ENCODE measurements at places on chromosomes 7 and 10.
A peak's percentile ranks its signal among the peaks of the same experiment; 100 is the strongest.

GRCh38 chr10:4639960-4640359 is 186.0 kb upstream of the AKR1E2 start:
- no peak for DNase-seq

GRCh38 chr7:21938463-21938862 is 7.2 kb downstream of the CDCA7L start:
- DNase-seq: no peak

GRCh38 chr7:130297628-130298543 is 4.9 kb downstream of the CPA4 start:
- no peak for DNase-seq

DNA sequence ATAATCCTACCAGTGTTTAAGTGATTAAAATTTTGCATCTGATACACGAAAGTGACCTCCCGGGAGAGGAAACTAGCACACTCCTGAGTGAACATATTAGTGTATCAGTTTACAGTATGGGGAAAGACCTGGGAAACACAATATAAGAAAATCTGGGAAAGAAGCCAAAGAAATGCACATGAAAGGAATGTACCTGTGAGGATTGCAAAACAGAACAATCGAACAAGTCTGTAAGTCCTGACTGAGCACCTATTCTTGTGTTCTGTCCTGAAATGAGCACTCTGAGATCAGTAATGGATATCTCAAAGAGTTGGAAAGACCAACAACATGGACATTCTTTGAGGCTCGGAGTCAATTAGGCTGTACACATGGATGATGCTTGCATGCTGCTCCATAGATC is 554.7 kb downstream of the SORCS3 start:
- DNase-seq: no peak

GRCh38 chr10:96987842-96988175 is 155.7 kb downstream of the LCOR start:
- no peak for DNase-seq

DNA sequence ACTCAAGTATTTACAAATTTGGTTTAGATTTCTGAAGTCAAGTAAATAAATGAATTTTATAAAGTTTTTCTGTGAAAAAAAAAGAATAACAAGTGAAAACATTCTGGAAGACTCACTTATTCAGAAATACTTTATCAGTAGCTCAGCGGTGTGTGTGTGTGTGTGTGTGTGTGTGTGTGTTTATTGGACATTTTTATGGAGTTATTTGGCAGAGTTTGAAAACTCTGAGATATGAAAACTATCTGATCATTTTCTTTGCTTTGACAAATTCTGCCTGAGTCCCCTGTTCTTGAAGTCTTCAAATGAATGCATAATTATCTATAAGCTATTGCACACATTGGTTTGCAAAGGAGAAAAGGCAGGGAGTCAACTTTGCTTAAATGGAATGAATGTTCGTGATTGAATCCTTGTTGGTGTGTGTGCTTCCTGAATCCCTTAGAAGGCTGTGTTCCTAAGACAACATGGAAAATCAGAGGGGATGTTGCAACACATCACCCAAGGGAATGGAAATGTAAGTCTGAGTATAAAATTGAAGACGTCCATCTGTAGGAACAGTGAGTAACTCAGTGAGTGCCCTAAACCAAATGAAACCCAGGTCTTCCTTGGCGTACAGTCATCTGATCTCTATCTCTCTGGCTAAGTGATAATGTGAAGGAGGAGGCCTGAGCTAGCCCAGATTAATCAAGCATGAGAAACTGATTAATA is 160.9 kb downstream of the REEP3 start:
- no peak for DNase-seq

GRCh38 chr7:134690016-134690415 is 43.4 kb downstream of the BPGM start:
- peak; percentile 48 for DNase-seq

GRCh38 chr10:77862595-77862994 is 64.0 kb downstream of the DLG5 start:
- DNase-seq: no peak

DNA sequence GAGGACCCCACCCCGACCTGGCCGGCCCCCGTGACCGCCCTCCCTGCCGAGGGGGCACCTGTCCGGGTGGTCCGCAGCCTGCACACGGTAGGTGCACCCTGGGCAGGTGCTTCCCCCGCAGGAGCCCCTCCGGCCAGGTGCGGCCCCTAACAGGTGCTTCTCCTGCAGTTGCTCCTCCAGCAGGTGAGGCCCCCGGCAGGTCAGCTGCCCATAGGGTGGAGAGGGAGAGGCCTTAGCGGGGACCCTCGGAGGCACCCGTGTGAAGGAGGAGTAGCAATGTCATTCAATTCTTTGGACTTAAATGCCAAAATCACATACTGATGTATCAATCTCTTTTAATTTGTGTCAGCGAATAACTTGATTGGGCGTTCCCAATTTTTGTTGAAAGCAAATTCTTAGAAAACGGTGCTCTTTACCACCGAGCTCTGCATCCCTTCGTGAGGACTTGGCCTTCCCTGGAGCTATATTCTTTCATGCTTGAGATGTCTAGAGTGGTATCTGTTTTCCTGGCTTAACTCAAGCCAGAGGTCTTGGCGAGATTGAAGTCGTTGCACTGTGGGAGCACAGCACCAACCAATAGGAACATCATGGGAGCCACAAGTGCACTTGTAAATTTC is 738 bp upstream of the NCAPG2 start:
- no peak for DNase-seq

DNA sequence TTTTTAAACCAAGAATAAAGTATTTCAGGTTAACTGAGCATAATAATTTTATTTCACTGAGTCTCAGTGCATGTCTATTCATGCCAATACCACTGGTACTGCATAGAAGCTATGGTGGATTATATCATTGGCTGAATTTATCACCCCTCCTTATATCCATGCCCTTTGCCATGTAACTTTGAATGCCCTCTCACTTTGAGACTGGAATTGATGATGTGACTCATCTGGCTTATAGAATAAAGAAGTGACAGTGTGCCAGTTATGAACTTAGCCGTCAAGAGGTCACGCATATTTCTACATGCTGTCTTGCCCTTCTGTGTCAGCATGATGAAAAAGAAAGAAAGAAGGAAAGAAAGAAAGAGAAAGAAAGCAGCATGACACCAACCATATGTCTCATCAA is 20.7 kb upstream of the ABLIM1 start:
- no peak for DNase-seq

DNA sequence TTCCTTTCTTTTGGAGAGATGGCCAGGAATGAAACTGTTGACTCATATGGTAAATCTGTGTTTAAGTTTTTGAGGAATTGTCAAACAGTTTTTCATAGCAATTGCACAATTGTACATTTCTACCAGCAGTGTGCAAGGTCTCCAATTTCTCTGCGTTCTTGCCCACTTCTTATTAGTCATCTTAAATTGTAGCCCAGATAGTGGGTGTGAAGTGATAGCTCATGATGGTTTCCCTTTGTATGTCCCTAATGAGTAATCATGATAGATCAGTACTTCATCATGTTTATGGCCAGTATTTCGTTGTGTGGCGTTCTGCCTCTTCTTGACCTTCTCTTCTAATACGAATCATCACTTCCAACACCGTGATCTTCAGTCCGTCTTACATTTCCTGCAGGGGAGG is 136.3 kb downstream of the DOCK1 start:
- no peak for DNase-seq

DNA sequence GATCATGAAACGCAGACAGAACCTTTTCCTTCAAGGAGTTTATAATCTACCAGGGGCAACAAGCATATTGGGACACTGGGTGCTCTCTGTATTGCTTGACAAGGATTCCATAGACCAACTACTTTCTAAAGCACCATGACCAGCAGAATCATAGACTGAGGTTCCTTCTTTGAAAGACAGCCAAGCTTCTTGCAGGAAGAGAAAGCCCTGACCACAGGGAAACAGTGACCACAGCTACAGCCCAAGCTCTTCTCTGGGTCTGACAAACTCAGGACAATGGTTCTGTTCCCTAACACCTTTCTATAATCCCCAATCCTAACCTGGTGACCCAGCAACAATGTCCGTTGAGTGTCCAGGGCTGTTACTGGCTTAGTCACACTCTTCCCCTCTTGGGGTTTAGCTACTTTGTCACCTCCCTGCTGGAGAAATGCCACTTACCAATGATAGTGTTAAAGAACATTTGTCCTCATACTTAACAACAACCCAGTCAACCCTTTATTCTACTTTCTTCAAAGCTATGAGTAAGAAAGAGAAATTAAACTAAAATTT is 155.7 kb downstream of the JAZF1 start:
- DNase-seq: no peak

DNA sequence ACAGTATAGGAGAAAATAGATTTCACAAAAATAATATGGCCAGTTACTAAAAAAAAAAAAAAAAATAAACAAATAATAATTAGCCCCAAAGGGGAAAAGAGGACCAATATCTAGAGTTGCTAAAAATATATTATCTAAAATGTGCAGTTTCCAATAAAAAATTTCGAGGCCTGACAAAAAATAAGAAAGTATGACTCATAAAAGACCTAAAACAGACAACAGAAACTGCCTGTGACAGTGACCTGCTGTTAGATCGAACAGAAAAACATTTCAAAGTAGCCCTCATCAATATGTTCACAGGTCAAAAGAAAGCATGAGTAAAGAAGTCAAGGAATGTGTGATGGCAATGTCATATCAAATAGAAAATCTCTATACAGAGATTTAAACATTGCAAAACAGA is 11.8 kb upstream of the TSPAN12 start:
- DNase-seq: no peak

DNA sequence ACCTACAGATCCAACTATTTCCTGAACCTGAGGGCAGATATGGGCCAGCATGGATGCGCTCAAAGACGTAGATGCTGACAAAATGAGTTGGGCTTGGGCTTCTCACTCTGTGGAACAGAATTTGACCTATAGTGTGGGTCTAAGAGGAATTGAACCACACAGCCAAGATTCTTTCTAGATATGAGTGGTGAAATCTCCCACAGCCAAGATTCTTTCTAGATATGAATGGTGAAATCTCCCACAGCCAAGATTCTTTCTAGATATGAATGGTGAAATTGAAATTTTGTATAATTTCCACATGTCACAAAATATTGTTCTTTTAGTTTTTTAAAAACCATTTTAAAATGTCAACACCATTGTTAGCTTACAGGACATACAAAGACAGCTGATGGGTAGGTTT is 215.4 kb upstream of the LRGUK start:
- no peak for DNase-seq

DNA sequence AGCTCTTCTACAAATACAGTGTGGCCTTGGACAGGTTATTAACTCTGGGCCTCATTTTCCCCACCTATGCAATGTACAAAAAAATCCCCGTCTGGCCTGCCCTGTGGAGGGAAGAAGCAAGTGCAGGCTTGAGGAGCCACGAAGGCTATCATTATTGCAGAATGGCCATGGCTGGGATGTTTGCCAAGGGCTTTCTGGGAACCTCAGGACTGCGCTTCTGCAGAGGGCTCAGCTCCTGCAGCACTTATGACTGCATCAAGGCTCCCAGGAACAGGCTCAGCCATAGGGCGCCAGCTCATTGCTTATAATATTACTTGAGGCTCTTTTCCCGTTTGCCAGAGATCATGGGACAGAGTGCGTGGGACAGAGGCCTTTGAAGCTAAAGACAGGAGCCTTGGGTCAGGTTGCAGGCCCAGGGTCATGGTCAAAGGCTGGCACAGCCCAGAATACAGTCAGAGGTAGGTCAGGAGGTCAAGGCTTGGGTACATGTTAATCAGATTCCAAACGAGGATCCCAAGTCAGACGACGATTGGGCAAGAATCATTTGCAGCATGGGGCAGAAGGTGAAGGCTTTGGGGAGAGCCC is 20.6 kb upstream of the C10orf105 start:
- DNase-seq: no peak

DNA sequence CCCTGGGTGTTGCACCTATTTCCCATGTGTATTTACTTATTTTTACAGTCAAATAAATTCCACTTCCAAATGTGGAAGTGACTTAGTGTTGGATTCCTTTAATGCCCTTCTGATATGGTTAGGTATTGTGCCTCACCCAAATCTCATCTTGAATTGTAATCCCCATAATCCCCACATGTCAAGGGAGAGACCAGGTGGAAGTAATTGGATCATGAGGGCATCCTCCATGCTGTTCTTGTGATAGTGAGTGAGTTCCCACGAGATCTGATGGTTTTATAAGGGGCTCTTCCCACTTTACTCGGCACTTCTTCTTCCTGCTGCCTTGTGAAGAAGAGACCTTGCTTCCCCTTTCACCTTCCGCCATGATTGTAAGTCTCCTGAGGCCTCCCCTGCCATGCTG is 136.9 kb downstream of the SNX10 start:
- no peak for DNase-seq

GRCh38 chr10:63763744-63764143 is 242.5 kb downstream of the REEP3 start:
- DNase-seq: no peak

DNA sequence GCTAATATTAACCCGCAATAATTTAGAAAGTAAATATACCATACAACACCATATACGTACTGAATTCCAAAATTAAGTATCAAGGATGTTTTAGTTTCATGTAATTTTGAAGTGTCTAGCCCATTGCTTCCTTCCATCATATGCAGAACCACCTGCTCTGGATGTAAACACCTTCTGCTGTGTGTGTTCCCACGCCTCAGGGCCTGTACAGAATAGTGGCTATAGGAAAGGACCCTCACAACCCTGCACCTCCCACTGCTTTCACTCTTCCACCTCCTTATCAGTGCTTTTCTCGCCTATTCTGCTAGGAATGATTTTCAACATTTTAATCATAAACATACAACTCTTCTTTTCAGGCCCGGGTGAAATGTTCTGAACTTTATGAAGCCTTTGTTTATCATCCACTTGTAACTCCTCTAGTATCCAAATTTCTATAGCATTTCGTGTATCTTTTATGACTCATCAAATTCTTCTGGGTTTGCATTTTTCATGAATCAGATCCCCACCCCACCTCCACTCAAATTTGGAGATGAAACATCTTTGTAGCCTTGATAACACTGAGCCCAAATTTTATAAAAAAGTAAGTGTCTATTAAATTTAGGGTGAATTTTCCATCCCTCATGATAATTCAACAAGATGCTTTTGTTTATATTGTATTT is 1106.8 kb upstream of the C7orf33 start:
- no peak for DNase-seq

DNA sequence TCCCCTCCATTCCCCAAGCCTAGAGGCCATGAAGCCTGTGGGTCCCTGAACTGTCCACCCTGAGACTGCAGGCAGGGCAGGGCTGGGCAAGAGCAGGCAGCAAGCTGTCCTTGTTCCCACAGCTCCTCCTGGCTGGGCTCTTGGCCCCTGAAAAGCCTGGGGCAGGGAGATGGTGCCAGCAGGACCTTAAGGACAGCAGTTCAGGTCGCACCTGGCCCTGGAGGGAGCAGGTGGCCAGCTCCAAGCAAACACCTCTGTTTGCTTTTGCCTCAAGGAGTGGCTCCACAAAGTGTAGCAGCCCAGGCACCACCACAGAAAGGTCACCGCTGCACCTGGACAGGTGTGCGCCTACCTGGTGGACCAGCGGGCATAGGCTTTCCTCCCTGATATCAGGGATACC is 5.2 kb downstream of the RET start:
- DNase-seq: no peak

All from T47D (cell line).